ENCODE measurements at places on chromosomes 16 and 17.

GRCh38 chr16:21719283-21719682, 55.5 kb downstream of the OTOA start:
- DNase-seq: no peak

DNA sequence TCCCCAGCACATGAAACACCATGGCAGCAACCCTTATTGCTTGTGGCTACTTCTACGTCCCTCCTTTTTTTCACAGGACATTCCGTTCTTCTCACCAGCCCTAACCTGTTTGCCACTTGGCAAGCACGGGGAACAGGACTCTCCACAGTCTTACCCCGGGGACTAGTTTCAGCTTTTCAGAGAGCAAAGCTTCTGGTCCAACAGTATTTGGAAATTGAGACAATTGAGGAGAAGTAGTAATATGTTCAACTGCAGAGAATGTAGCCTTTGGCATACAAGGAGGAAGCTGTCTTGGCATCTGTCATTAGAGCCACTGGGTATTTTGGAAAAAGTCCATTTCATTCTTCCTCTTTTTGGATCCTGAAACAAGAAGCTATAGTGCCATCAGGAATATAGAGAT, 65.7 kb downstream of the MAP2K6 start:
- DNase-seq: no peak

DNA sequence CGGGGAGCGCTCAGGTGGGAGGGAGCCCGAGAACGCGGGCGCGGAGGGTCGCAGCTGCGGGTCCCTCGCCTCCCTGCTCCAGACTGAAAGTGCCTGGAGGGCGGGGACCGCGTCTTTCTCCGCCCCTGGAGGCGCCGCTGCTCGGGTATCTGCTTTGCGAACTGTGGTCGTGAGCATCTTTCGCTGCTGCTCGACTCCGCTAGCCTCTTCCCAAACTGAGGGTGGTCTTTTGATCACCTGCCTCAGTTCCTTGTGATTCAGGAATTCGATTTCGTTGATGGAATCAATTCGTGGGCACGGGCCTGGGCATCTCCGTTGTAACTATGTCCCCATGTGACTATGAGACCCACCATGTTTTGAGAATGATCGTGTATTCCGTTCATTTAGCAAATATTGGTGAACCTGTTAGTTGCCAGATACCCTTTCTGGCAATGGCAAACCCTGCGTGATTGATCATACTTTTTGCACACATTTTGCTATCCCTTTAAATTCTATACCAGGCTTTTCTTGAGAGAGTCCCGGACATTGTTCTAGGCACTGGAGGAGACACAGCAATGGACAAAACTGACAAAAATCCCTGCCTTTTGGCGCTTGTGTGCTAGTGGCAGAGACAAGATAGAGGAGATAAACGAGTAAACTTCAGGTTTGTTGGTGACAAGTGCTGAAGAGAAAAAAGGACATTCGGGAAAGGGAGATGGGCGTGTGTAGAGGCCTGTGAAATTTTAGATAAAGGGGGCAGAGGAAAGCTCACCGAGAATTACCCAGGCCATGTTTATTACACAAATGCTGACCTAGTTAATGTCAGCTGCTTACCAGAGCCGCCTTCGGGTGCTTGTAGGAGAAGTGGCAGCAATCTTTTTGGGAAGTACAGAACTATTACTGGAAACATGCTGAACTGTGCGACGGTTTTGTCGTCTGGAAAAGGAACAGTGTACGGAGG, 948 bp downstream of the UTP18 start:
- DNase-seq: peak; percentile 83

DNA sequence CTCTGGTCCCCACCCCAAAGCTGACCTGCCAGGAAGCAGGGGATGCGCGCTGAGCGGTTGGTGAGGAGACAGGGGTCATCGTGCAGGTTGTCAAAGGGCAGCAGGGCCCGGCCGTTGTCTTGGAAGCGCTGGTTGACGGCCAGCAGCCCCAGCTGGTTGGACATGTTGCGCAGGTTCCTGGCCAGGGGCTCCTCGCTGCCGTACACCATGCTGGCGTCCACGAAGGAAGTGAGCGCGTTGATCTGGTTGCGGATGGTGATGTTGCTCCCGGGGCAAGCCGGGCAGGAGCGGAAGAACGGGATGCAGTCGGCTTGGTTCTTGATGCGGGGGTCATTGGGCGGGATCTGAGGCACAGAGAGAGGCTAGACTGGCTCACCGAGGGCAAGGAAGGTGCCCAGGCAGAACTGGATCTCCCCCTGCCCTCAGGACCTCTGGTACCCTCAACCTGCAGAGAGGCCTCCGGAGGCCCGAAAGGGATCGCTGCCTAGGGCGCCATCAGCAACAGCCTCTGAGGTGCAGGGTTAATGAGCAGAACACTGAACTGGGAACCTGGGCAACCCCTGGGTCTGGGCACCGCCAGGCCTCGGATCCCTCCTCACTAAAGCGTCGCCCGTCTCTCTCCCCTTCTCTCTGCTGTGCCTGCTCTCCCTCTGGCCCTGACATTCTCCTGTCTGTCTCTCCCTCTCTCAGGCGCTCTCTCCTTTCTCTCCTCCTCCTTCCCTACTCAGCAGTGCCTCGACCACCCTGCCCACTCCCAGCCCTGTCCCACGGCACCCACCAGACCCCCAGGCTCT, 2.7 kb downstream of the MPO start:
- no peak for DNase-seq

- DNase-seq: no peak
Measured at GRCh38 chr17:71163121-71163812, 957.6 kb upstream of the SOX9 start.

GRCh38 chr17:73281928-73282327, 20.2 kb upstream of the CPSF4L start:
- DNase-seq: no peak

DNA sequence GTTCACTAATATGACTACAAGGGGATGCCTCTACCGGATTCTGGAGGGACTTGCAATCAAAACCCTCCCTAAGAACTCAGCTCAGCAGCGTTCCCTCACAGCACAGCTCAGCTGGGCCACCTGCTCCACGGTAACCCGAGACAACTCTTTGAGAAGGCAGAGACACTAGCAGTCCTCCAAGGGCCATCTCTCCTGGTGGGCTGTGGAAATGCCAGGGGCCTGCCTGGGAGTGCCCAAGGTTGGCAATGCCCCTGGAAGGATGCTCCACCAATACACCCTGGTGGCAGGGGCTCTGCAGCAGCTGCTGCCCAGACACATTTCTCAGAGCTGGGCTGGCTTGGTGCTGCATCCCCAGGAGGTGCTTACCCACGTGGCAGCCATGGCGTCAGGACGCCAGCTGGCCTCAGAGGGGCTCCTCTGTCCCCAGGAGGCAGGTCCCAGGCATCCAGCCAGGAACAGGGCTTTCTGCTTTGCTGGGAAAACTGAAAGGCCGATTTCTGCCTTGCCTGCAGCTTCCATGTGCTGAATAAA, 16.5 kb downstream of the CDIP1 start:
- no peak for DNase-seq

- no peak for DNase-seq
Measured at GRCh38 chr17:41925991-41926590, 4.3 kb upstream of the ODAD4 start.

Data from hematopoietic multipotent progenitor cell treated with erythropoietin and hydrocortisone succinate and interleukin-3 and kit ligand, for 4 days (in vitro differentiated cells).